ENCODE measurements at places on chromosomes 4 and X.
A peak's percentile ranks its signal among the peaks of the same experiment; 100 is the strongest.

- no peak for DNase-seq
Observed at GRCh38 chr4:85776096-85776495, 301.1 kb downstream of the ARHGAP24 start.

- DNase-seq, result peak; percentile 78
Observed at GRCh38 chrX:154368630-154369448, 5.6 kb downstream of the FLNA start.

DNA sequence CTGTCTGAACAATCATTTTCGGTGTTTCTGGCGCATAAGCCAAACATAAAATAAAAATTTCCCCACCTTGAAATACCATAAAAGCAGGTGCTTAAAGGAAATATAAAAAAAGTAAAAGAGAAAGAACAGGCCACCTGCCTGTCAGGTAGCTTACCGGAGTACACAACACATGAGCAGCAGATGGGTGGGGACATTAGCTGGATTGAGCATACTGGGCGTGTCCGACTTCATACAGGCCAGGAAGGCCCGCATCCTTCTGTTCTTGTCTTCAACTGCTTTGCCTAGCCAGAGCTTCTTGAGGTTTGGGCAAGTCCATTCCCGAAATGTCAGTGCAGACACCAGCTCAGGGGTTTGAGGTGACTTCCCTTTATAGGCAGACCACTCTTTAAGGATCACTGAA is 66.7 kb downstream of the FAM120C start:
- no peak for DNase-seq

- DNase-seq, result no peak
Observed at GRCh38 chr4:6030679-6031078, 12.4 kb upstream of the C4orf50 start.

GRCh38 chr4:91764085-91764484 is 539.7 kb upstream of the GRID2 start:
- no peak for DNase-seq

- no peak for DNase-seq
Observed at GRCh38 chrX:40729598-40730584, 5.5 kb downstream of the MED14 start.

GRCh38 chr4:99587803-99588202 is 13.2 kb downstream of the MTTP start:
- DNase-seq, result no peak

- no peak for DNase-seq
Observed at GRCh38 chr4:115274545-115274944, 161.1 kb upstream of the NDST4 start.

GRCh38 chrX:104695593-104695992 is 129.6 kb downstream of the IL1RAPL2 start:
- DNase-seq, result no peak

GRCh38 chr4:149965206-149965605 is 113.0 kb upstream of the DCLK2 start:
- no peak for DNase-seq

GRCh38 chr4:26788341-26788733 is 72.3 kb upstream of the STIM2 start:
- DNase-seq, result no peak

- no peak for DNase-seq
Observed at GRCh38 chr4:106140601-106141000, 175.4 kb downstream of the TBCK start.

DNA sequence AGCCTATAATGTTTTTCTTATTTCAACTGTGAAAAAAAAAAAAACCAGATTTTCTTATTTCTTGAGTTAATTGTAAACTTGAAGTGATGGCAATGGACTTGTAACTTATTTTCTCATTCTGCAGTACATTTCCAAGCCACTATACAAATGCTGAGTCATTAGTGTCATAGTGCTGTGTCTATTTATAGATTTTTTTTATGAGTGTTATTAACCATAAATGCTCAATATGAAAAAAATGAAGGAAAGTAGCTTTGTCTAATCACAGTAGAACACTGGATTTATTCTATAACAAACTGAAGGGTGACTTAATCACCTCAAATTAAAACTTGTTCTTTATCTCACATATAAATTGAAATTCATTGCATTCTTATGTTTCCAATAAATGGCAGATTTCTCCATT is 718.6 kb downstream of the CCSER1 start:
- DNase-seq, result no peak

DNA sequence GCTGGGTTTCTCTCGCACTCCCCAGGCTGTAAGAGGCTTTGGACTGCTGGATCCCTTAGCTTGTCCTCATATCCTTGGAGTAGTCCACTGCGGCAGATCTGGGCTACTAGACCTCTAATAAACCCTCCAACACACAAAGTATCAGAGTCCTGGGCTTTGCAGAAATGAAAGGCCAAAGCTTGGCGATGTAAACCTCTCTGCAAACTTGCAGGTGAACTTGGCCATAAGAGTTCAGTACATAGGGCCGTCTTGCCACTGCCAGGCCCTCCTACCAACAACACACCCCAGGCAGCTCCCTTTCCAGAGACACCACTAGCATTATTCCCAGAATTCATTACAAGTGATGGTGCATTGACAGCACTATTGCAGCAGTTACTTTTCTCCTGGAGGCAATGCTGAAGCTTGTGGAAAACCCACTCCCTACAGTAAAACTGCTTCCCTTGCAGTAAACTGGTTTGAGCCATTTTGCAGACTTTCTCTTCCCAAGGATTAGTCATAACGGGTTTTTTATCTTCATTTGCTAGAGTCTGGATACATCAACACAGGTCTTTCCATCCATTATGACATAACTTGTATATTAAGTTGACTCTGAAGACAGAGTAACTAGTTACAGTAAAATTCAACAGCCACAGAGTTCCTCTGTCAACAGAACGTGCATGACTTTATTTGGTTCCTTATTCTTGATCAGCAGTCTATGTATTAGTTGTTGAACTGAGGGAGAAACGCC is 2.4 kb downstream of the ANKRD50 start:
- no peak for DNase-seq

- DNase-seq, result no peak
Observed at GRCh38 chr4:181364504-181364903, 878.7 kb upstream of the TENM3 start.

GRCh38 chr4:62130230-62130629 is 930.1 kb downstream of the ADGRL3 start:
- DNase-seq, result no peak

- no peak for DNase-seq
Observed at GRCh38 chr4:41104155-41104554, 110.2 kb downstream of the APBB2 start.
